ENCODE measurements at places on chromosomes 2 and 18.

DNA sequence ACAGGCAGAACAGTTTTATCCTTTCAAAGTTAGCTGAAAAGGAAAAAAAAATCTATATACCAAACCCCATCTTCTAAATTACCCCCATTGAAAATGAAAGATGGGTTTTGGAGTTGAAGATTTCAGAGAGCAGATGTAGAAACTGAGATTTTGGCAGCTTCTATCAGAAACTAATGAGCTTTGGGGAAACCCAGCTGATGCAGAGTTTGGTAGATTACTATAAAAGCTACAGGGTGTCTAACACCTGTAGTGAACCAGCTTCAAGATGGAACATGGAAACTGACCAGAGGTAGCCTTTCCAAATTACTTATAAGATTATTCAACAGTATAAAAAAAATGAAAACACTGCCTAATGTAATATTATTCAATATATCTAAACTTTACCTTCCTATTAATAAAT is 583.1 kb downstream of the XIRP2 start:
- no peak for DNase-seq

DNA sequence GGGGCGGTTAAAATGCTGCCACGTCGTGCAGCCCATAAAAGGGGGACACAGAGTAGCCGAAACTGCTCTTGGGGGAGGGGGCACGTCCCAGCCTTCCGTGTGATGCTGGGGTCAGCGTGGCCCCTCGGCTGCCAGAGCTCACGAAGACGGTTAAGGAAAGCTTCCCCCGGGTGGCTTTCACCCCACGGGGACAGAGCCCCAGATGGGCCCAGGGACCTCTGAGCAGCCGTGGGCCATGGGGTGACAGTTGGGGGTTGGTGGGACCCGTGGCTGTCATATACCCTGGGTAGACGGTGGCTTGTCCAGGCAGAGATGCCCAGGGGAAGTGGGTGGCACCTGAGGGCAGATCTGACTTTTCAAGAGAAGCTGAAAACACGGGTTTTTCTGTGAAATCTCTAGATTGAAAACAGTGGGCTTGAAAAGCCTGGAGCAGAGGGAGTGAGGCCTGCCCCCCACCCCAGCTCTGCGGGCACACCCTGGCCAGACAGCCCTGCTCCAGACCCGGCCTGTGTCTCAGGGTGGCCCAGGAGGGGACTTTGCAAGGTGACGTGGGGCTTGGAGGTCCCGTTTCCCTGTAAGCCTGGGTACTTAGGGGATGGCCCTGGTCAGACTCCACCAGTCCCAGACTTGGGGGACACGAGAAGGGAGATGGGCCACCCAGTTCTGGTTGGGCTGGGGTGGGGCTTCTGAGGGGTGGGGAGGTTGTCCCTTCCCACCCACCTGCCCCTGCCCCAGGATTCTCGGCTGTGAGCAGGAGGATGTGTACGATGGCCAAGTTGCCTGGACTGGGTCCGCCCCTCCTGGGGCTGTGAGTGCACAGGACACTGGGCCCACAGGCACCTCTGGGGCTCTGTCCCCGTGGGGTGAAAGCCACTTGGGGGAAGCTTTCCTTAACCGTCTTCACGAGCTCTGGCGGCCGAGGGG is 652 bp downstream of the NEU4 start:
- DNase-seq = no peak

DNA sequence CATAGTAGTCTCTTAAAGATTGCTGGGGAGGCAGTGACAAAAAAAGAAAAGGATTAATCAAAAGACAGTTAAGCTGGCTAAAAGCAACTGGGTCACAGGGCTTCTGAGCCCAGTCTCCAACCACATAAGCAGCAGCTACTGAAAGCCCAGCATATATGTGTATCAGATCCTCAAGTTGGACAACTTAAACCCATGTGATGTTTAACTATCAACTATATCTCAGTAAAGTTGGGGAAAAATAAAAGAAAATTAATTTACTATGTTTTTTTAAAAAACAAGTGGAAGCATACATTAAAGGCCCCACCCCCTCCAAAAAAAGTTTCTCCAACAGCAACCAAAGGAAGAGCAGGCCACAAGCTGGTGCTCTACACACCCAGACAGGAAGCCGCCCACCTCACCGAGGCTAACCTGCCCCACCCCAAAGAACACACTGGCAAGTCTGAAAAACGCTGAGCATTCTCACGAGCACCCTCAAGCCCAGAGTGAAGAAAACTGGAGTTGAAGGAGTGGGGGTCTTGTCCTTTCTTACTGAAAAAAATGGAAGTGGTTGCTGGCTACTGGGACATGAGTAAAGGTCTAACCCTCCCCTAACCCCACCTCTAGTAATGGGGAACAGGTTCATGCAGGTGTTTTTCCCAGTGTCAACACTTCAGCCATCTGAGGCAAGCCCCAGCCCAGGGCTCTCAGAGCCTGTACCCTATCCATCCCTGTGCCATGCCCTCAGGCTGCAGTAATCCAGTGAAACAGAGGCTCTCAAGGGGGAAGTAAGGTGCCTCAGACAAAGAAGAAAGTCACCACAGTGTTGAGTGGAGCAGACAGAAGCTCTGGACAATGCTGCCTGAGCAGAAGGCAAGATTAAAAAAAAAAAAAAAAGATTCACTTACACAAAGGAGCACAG is 106.3 kb downstream of the GYPC start:
- no peak for DNase-seq

GRCh38 chr18:55314615-55315237 is 273.3 kb downstream of the TCF4 start:
- no peak for DNase-seq

- no peak for DNase-seq
Observed at GRCh38 chr18:11672846-11673454, 16.1 kb upstream of the GNAL start.
